ENCODE measurements at places on chromosomes 16 and 17.

DNA sequence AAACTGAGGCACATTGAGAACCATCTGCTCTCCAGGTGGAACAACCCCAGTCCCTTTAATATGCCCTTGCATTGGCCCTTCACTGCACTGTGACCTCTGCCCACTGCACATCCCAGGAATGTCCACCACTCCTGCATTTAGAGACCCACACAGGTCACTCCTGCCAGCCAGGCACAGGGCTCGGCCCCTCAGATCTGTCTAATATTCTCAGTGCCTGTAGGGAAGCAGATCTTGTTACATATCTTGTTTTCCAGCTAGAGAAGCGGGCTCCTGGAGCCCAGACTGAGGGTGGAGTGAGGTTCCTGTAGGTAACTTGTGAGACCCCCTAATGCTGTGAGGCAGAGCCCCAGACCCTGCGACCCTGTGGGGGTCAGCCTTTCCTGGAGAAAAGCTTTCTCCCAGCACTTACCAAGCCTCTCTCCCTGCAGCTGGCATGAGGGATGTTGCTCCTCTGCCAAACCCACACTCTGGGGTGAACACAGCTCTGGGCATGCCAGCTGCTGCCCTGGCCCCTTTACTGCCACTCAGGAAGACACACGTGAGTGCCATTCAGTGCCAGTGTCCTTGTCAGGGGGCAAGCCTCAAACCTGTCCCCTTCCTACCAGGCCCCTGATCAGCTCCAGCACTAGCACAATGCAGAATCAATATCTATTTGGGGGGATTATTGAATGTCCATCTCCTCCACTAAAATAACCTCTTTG lies 40.3 kb upstream of the CRHR1 start:
- DNase-seq: no peak

GRCh38 chr17:62105357-62105756 lies 40.3 kb upstream of the MED13 start:
- DNase-seq: no peak

DNA sequence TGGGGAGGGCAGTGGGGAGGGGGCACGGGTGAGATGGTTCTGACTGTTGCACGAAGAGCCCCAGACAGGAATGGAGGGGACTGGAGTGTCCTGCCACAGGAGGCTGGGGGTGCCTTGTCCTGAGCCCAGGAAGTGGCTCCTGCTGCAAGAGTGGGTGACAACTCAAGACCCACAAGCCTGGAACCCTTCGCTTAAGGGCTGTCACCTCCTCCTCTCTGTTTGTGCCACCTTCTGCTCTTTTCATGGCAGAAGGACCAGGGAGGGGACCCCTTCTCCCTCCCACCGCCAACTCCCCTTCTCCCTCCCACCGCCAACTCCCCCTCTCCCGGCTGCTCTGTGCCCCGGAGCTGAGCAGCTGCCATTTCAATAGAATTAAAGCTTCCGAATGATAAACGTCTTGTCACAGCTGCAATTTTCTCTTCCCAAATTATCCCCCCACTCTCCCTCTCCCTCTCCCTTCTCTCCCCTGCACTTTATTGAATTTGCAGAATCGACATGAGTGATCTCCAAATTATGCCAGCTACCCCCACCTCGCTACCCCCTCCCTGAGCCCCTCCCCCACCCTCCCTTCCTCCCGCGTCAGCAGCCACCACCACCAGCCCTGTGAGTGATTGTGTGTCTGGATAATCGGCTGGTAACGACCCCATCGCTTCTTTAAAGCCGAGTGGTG lies 13.7 kb downstream of the GJD3 start:
- no peak for DNase-seq

DNA sequence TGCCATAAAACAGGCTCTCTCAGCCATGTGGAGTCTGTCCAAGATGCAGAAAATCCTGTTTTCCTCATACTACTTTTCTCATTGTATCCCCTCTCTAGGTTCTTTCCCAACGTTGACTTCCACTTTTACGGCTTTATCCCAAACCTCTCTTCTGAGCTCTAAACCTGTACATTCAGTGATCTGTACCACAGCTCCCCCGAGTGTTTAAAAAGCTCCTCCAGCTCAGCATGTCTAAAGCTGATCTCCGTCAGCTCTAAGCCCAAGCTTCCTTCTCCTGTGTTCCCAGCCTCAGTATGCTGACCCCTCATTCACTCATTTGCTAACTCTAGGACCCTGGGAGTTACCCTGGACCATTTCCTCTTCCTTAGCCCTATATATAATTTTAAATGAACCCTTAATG lies 144.6 kb downstream of the DNAH9 start:
- DNase-seq: no peak

GRCh38 chr16:85657996-85658395 lies 30.8 kb downstream of the GINS2 start:
- no peak for DNase-seq

DNA sequence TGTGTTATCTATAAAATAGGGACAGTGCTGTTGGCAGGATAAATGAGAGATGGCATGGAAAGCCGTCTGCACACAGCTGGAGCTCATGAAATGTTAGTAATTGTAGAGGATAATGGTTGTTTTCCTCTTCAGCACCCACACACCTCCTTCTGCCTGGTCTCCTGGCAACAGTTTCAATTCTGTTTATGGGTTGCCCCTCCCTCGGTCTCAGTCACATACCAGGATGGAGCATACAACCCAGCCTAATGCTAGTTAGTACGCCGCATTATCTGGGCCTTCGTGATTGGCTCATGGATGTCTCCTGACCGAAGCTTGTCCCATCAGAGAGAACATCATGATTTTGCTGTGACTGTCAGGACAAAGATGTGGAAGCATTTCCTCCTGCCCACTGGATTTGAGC lies 126.2 kb upstream of the WSCD1 start:
- no peak for DNase-seq

DNA sequence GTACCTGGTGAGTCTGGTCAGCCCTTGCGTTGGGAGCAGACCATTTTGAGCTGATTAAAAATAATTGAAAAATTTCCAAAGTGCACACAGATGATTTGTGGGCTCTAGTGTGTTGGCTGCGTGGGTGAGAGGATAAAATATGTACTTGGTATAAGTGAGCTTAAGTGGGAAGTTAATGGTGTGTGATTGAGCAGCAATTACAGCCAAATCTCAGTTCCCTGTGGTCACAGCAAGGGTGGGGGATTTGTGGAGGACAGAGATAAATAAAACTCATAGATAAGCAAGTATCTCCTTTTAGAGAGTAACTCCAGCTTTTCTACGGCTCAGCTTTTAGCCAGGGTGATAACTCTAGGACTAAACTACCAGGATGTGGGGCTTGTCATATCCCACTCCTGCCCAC lies 390.4 kb downstream of the UTP18 start:
- no peak for DNase-seq

Measured in fibroblast of skin of back (primary cell).